ENCODE measurements at places on chromosomes 5 and 9.

DNA sequence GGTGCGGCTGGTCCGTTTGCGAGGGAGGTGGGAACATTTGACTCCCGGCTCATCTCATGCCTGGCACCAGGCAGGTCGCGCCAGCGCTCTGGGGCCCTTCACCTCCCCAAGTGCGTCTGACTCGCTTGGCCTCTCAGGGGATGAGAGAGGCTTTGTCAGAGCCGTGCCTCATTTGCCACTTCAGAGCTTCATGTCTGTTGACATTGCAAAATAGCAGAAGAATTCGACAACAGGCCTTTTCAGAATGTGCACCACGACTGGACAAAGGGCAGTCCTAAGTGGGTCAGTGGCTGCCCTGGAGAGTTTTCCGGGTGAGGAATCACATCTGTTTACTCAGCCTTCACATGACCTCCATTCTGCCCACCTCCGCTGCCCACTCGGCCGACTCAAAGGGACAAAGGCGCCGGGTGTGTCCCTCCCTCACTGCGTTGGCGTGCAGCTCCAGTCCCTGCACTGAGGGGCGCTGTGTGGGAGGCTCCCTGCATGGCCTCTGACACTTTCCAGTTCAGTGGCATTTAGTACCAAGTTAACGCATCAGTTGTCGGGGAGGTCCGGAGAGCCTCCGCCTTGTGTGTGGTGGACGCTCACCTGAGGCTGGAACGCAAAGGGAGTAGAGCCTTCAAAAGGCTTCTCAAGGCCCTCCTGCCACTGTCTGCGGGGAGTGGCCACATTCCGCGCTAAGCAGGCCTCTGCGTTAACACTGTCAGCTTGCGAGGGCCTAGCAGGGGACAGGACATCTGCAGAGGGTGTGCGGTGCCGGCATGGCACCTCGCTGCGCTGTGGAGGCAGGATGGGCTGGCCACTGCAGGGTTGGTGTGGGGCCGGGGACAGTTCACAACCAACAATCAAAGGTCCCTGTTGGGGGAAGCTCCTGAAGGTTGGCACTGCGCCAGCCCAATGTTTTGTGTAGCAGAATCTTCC is 171.5 kb downstream of the NXNL2 start:
- no peak for DNase-seq

DNA sequence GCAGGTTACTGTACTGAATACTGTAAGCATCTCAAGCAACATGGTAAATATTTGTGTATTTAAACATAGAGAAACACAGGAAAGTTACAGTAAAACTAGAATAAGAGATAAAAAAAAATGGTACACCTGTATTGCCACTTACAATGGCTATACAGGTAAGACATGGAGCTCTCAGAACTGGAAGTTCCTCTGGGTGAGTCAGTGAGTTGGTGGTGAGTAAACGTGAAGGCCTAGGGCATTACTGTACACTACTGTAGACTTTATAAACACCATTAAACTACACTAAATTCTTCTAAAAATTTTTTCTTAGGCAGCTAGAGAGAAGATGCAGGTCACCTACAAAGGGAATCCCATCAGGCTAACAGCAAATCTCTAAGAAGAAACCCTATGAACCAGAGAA is 872.9 kb downstream of the TAF11L14 start:
- no peak for DNase-seq

GRCh38 chr5:2538169-2538568 is 213.3 kb downstream of the IRX2 start:
- no peak for DNase-seq

GRCh38 chr5:85168474-85168873 is 783.8 kb upstream of the EDIL3 start:
- DNase-seq: no peak

DNA sequence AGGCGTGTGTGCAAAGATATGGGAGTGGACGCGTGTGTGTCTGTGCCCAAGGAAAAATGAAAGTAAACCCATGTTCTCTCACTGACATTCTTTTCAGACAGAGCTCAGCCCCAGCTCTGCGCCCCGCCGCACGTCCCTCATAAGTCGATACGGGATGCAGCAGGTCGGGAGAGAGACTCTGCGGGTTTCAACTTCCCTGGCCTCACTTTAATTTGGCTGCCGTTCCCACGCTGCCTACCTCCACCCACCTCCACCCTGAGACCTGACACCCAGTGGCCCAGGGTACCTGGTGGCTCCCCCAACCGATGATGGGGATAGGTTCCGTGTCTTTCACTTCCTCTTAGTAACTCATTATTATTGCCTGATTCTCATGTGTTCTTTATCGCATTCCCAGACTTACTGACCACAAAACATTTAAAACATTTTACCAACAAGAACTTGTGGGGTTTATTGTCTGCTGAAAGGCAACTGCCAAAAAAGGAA is 19.4 kb downstream of the LHX2 start:
- no peak for DNase-seq

Data from stimulated activated CD8-positive, alpha-beta memory T cell treated with anti-CD3 and anti-CD28 coated beads, Interleukin-4, amount 100 ng/mL, for 1 hour (primary cell).